Glutamatergic neuron (in vitro differentiated cells): ENCODE measurements at places on chromosomes 3 and 15. TPM values are rescaled to one million over a fixed set of nuclear protein-coding genes. Genes with fewer than 3 reads are reported as not detected.

The KLHDC8B gene
- total RNA-seq, result 36.3 TPM

The CPNE9 gene
- total RNA-seq, result 54.6 TPM

The DUOXA1 gene
- total RNA-seq, result not detected

The LRRC34 gene
- total RNA-seq, result 3.6 TPM

The NKTR gene
- 196 TPM for total RNA-seq

The EPHB1 gene
- total RNA-seq, result 16.3 TPM

The CHST14 gene
- 3.9 TPM for total RNA-seq

The SEMA3F gene
- 41.2 TPM for total RNA-seq

The CASR gene
- not detected for total RNA-seq

The NMB gene
- 6.9 TPM for total RNA-seq

The ISLR2 gene
- total RNA-seq, result 21.1 TPM

The GABRR3 gene
- not detected for total RNA-seq
